CMK (cell line): ENCODE measurements at places on chromosomes 5 and 9.

DNA sequence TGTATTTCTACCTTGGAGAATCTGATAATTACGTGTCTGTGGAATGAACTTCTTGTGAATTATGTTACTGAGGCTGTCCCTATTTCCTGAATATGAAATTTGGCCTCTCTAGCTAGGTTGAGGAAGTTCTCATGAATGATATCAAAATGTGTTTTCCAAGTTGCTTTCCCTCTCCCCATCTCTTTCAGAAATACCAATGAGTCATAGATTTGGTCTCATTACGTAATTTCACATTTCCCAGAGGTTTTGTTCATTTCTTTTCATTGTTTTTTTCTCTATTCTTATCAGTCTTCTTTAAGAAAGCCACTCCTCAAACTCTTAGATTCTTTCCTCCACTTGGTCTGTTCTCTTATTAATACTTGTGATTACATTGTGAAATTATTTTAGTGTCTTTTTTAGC is 923.8 kb upstream of the CDH9 start:
- no peak for DNase-seq

DNA sequence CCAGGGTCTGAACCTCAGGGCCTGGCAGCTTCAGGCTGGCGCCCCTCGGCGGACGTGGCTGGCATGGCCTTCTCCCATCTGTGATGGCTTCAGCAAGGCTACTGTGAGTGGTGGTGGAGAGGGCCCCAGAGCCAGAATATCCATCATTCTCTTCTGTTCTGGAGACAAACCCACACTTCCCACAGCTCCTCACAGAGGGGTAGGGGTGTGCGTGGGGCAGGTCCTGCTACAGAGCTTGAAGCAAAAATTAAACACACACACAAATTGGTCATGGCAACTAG is 9.6 kb downstream of the GPX3 start:
- no peak for DNase-seq

DNA sequence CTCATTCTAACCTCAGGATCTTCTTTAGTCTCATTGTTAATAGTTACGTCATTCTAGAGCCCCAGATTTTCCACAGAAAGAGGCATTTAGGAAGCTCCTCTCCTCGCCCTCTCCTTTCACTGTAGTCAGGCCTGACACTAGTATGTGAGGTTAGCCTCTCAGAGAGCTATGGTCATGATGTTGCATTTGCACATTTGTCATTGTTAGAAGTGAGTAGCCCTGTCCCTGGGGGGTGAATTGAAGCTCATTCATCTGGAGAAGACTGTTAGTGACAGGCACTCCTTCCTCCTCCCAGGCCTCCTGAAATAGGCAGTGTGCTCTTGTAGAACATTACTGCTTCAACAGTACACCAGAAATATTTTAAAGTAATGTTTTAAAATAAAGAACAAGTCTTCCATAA is 26.6 kb upstream of the LRRTM2 start:
- no peak for DNase-seq

DNA sequence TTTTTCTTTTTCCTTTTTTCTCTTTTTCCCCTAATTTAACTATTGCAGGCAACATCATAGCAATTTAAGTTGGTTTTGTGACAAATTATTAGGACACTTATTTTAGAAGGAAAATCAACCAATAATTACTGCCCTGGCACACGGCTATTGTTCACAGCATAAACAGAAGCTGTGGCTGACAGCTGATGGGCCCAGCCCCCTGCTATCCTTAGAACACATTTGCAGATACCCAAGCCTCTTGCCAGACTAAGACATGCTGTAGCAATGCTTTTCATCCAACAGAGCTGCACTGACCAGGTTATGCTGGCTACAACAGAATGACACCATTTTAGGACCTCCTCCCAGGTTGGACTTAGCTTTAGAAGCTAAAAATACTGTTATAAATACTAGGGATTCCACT is 852.7 kb upstream of the DMAC1 start:
- DNase-seq: no peak

DNA sequence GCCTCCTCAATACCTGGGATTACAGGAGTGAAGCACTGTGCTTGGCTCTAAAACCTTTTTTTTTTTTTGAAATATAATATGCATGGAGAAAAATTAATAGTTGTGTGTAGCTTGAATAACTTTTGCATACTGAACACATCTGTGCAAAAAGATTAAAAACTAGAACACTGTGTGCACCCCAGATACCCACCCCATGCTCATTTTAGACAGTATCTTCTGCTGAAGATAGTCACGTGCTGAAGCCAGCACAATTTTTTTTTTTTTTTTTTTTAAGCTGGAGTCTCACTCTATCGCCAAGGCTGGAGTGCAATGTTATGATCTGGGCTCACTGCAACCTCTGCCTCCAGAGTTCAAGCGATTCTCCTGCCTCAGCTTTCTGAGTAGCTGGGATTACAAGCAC is 39.9 kb downstream of the C9orf153 start:
- no peak for DNase-seq

DNA sequence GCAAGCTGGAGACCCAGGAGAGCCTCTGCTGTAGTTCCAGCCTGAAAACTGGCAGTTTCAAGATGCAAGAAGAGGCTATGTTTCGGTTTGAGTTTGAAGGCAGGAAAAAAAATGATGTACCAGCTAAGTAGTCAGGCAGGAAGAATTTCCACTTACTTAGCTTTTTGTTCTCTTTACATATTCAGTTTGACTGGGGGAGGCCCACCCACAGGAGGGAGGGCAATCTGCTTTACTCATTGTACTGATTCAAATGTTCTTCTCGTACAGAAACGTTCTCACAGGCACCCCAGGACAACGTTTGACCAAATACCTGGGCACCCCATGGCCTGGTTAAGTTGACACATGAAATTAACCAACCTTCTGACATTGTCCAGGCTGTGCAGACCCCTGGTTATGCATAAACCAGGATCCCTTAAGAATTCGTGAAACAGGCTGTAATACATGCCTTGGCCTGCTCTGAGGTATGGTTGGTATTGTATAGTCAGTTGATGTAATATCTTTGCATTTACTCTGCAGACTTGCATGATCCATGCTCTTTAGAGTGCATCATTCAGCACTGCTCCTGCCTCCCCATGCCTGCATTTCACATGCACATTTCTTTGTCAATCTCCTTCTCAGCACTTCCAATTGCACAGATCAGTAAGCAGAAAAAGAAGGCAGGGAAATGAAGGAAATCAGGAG is 687.1 kb downstream of the TAF11L14 start:
- no peak for DNase-seq

- DNase-seq: no peak
Observed at GRCh38 chr9:79195879-79196278, 375.9 kb upstream of the TLE4 start.

DNA sequence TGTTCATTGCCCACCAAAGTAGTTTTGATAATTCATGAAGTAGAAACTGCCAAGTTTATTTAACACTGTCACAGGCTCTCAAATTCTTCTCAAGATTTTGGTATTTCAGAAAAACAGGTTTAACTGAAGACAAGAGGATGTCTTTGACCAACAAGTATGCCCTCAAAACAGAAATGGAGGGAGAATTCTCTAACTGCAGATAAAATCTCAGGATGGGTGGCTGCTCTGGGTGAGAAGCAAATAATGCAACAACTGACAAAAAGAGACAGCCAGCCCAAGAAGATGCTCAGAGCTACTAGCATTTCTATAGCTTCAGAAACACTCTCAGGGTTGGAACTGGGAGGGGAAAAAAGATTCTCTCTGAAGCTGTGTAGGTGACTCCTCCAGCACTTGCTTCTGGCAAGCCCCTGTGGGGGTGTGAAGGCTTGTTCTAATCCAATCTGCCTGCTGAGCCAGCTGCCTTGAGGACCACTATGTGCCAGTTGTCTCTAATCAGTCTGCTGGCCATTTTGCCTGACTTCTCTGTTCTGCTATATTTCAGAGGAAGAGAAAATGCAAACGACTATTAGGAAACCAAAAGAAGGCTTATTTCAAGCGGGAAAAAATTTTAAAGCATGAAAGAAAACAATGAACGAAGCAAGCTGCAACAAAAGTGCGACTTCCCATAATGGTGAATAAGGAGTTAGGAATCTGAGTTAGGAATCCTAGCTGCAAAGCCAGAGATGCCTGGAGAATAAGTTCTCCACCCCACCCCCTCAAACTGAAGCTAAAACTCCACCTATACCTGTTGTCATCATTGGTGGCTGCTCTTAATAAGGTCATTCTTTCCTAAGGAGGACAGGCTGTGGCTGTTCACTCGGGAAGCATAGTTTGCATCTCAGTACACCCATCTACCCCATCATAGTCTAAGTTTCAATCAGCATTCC is 147.5 kb downstream of the GNAQ start:
- no peak for DNase-seq
